ELF-1 (cell line): ENCODE measurements at places on chromosomes 13 and 19.
A peak's percentile ranks its signal among the peaks of the same experiment; 100 is the strongest.

DNA sequence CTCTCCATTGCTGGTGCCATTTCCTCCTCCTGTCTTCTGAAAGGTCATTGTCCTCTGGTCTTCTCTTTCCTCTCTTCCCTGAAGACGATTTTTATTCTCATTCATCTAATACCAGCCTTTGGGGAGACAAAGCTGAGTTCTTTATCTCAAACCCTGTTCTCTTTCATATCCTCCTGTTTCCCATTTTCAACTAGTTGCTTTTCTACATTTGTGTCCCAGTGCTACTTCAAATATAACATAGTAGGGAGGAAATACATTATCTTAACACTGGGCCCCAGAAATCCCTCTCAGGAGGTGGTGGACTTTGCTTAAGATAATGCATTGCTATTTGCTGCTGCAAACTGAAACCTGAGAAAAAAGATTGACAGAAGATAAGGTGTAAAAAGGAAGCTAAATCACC lies 159.1 kb downstream of the HS6ST3 start:
- DNase-seq: no peak

DNA sequence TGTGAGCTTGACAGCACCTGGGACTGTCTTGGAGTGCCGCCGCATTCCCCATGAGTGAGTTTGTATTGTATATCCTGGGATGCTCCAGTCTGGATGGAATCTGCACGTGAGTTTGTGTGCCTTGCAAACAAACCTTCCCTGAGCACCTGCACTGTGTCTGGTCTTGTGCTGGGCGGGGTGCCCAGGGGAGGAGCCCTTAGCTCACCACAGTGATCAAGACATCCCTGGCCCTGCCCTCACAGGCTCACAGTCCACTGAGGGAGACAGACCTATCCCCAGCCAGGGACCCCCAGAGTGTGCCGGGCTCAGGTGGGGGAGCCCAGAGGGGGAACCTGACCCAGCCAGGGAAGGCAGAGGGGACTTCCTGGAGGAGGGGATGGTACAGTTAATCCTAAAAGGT lies 1.7 kb upstream of the BCAM start:
- DNase-seq: peak; percentile 45

GRCh38 chr19:48553676-48554384 lies 1.9 kb downstream of the SULT2B1 start:
- DNase-seq: peak; percentile 95

DNA sequence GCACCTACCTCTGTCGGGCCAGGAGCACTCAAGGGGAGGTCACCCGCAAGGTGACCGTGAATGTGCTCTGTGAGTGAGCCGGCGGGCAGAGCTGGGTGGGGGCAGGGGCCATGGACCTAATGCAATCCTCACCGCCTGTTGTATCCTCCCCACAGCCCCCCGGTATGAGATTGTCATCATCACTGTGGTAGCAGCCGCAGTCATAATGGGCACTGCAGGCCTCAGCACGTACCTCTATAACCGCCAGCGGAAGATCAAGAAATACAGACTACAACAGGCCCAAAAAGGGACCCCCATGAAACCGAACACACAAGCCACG lies 1.8 kb upstream of the ICAM4 start:
- DNase-seq: no peak

GRCh38 chr19:16442386-16443276 lies 29.1 kb downstream of the EPS15L1 start:
- DNase-seq: no peak

- no peak for DNase-seq
These were observed 16.8 kb upstream of the ELAVL1 start for GRCh38 chr19:8022275-8022674.

DNA sequence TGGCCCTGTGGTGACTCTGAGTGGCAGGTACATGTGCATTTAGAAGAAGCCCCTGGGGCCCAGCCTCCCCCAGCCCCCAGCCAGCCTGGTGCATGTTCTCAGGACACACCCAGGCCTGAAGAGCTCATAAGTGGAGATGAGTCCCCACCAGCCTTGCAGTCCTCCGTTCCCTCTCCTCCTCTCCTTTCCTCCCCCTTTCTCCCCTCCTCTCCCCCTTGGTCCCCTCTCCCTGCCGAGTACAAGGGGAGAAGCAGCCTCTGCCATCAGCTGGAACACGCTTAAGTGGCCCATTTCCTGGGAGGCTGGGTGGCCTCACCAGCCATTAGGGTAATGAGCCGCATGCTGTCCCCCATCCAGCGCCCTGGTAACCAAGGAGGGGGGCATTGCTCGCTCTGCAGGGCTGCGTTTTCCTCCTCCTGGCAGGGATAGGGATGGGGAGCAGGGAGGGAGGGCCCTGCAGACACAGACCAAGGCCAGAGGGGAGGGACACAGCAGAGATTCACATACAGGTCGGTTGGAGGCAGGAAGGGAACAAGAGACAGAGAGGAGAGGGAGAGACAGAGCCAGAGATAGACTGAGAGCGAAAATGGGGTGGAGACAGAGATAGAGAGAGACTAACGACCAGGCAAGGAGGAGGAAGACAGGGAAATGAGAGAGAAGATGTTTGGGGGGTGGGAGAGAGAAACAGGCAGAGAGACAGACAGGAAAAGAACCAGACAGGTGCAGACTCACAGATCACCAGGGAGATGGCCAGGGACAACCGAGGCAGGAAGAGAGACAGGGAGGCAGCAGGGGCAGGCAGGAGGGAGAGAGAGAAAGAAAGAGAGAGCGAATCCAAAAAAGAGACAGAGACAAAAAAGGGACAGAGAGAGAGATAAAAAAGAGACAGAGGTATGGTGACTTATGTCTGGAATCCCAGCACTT lies 19.3 kb upstream of the DPP9 start:
- DNase-seq: no peak

DNA sequence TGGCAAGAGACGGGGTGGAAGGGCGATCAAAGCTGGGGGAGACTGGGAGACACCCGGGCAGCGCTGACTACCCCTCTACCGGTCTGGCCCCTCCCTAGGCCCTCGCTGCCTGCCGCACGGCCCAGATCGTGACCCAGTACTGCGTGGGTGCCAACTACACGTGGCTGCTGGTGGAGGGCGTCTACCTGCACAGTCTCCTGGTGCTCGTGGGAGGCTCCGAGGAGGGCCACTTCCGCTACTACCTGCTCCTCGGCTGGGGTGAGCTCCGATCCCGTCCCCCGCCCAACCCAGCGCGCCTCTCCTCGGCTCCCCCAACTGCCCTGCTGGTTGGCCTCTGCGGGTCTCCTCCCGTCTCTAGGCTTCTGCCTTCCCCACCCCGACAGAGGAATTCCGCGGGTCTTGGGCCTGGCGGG lies 8.8 kb downstream of the GIPR start:
- DNase-seq: peak; percentile 56

- DNase-seq: peak; percentile 53
These were observed 4.2 kb downstream of the LYL1 start for GRCh38 chr19:13098277-13099072.

DNA sequence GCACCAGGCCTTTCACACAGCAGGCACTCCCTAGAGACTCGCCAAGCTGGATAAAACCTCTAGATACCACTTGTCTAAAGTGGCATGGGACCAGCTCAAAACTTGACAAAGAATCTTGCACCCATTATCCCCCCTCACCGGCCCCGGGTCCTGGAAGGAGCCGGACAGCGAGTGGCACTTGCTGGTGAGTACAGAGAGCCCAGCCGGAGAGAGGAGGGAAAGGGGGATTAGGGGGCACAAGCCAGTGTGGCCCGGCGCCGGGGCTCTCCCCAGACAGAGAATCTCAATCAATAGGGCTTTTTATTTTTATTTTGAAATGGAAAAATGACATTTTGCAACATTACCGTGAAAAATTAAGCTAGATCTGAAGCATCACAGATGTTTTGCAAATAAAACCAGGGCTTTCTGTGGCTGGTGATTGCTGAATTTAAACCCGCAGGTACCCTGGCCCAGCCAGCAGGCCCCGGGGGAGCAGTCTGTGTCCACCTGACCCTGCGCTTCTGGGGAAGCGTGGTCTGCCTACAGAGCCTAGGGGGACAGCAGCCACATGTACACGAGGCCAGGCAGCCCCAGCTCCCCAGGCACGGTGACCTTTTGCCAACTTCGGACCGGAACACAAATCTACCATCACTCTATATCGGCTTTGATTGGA lies 10.0 kb upstream of the VSTM2B start:
- DNase-seq: no peak

GRCh38 chr13:76929320-76929719 lies 19.0 kb upstream of the ACOD1 start:
- no peak for DNase-seq

- no peak for DNase-seq
These were observed 41.2 kb upstream of the UBE2L5 start for GRCh38 chr13:30381049-30381448.

GRCh38 chr19:47044946-47045866 lies 3.2 kb downstream of the TMEM160 start:
- DNase-seq: no peak

DNA sequence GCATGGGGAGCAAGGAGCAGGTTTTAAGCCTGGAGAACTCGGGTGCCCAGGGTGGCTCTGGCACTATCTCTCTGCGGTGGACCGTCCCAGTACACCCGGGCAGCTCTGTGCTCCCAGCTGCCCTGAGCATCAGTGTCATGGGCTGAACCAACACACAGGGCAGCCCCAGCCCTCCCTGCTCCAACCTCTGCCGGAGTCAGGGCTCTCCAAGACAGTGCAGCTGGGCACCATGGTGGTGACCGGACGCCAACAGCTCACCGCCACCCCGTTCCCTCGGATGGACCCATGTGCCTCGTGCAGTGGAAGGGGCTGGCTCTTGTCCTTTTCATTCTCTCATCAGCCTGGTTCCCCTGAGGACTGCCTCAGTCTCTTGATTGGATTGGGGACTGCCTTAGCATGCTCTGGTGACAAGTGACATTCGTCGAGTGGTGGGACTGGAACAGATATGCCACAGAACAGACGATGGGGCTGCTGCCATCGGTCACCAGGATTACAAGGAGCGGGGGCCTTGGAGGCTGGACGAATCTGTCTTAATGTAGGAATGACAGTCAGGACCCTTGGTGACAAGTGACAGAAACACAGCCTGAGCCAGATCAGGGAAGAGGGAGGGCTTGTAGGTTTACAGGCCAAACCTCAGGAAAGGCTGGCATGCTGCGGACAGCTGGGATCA lies 25.7 kb upstream of the VSTM2B start:
- DNase-seq: no peak

GRCh38 chr19:16561382-16561781 lies 10.8 kb downstream of the SLC35E1 start:
- DNase-seq: no peak
